Upper lobe of right lung (tissue), 1 donor: ENCODE measurements at places on chromosomes 11 and 22. TPM values are rescaled to one million over a fixed set of nuclear protein-coding genes. Genes with fewer than 3 reads are reported as not detected.

P2RY6 gene
- 3.2 TPM for total RNA-seq

AGBL2 gene
- 0.96 TPM for total RNA-seq

FLRT1 gene
- not detected for total RNA-seq

DDX10 gene
- 18.3 TPM for total RNA-seq

DCDC1 gene
- total RNA-seq = 0.93 TPM
